ENCODE measurements at places on chromosomes 7 and 10.

- DNase-seq = no peak
These were observed 21.7 kb downstream of the RNF32 start for GRCh38 chr7:156662277-156662676.

DNA sequence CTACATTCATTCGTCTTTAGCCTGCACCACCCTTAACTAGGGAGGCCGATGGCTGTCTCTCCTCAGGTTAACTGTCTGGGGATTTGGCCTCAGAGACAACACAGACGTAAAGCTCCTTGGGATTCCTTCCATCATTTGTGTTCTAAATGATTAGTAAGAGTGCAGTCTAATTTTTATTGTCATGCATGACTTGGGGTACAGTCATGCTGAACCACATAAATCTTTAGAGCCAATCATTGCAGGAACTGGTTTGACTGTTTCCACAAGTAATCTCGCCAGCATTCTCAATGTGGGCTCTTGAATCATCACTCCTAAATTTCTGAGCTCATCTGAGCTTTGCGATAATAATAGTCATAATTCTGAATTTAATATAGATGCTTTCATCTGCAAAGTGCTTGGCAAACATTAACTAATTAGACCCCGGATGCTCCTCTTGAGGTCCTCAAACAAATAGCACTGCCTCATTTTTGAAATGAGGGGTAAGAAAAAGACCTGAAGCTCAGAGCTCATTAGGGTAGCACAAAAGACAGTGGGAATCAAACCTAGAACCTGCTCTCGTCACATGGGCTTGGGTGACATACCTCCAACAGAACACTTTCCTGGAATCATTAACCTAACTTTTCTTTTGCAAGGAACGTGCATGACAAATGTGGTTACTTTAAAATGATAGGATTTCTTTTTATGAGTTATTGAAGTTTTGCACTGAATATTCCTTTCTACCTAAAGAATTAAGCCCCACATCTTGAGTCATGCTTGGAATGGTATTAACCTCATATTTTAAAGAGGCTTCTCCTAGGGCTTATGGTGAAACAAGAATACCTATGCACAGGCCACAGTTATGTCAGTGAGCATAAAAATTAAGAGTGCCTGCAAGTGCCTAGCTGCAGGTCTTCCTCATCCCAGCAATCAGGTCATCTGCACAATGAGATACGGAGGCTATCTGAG is 118.9 kb upstream of the NRP1 start:
- no peak for DNase-seq

- no peak for DNase-seq
These were observed 283.4 kb upstream of the FZD8 start for GRCh38 chr10:35925493-35925892.

DNA sequence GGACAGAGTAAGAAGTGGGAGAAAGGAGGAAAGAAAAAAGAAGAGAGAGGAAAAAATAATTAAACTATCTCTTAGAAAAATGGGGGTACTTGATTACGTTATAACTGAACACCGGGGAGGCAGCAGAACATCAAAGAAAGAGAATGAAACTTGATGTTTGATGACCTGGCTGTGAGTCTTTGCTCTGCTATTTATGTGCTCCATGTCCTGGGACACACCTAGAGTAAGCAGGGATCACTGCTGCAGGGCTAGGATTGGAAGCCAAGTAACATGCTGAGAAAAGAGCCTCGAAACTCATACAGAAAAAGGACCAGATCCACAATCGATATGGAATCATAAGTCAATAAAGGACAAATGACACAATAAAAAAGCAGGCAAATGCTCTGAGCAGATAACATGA is 56.7 kb upstream of the COL13A1 start:
- DNase-seq = no peak

DNA sequence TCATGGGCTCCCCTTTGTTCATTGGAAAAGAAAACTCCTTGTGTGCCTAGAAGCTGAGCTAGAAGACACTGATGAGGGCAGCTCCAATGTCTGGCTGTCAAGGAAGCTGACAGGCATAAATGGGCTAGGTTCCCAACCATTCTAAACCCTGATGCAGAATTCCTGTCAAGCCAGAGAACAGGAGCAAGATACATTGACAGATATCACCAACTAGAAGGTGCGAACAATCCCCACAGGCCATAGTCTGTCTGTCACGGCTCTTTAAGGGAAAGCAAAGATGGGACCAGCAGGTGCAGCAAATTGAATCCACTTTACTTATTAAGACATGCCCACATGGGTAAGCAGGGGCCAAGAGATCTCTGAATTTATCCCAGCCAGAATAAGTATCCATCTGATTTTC is 617.9 kb upstream of the POT1 start:
- DNase-seq = no peak

DNA sequence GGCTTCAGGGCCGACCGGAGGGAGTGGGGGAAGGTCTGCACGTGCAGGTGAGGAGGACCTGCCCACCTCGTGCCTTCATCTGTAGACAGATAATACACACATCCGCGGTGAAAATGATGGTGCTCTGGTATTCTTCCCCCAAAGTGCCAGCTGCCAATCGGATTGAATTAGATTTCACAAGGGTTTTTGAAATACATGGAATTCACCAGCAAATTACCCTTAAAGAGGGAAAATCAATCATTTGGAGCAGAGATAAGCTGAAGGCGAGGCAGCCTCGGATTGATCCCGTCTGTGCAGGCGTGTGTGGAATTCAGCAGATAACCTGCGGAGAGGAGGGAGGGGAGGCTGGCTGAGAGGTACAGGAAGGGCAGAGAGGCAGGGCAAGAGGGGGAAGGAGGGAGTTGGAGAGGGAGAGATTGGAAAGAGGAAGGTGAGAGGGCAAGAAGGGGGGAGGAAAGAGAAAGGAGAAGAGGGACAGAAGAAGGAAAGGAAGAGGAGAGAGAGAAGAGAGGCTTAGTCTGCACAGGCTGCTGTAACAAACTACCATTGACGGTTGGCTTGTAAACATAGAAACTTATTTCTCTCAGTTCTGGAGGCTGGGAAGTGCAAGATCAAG is 84.2 kb downstream of the C10orf105 start:
- DNase-seq = no peak

DNA sequence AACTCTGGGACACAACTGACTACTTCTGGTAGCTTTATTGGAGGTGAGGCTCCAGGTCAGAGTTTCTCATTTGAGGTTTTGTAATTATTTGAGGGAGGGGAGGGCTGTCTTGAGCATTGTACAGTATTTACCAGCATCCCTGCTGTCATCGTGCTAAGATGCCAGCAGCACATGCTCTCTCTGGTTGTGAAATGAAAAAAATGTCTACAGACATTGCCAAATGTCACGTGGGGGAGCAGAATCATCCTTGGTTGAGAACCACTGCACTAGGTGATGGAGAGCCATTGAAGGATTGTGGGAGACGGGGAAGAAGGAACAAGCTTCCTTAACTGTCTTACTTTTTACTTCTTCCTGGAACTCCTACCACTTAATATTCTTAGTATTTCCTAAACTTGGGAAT is 5.0 kb downstream of the SEPTIN7 start:
- DNase-seq = no peak

- no peak for DNase-seq
These were observed 43.1 kb downstream of the MINPP1 start for GRCh38 chr10:87547734-87548311.

- DNase-seq = no peak
These were observed 63.6 kb downstream of the PDIA4 start for GRCh38 chr7:148964483-148965267.

DNA sequence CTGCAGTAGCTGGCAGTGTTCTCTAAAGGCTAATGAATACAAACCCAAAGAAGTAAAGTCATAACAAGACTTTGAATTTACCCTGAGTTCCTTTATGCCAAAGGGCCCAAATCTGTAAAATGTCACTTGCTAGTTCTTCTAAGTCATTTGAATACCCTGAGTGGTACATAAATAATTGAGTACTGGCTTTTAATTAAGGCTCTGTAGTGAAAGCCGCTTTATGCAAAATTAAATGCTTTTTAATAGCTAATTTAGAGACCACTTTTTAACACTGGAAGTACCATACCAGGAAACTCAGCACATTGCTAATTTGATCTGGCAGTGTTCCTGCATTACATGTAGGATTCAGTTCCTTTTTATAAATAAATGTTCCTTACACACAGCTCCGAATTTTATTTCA is 24.0 kb upstream of the TSPAN13 start:
- no peak for DNase-seq

- no peak for DNase-seq
These were observed 105.6 kb downstream of the RNLS start for GRCh38 chr10:88477343-88478085.

DNA sequence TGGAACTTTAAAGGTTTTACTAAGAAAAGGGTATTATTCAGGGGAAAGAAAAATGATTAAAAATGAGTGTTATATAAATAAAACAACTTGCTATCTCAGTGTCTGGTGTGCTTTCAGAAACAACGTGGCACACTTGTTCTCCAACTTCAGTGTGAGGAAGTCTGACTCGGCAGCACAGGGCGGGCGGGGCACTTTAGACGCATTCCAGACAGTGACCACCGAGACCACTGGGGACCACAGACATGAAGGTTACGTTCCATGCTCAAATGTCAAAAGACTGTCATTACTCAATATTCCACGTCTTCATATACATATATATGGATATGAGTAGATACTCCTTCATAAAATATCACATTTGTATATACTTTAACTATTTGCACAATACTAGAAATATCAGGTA is 87.0 kb downstream of the LARP4B start:
- no peak for DNase-seq

GRCh38 chr10:26314265-26315013 is 97.9 kb downstream of the GAD2 start:
- no peak for DNase-seq

- DNase-seq = no peak
These were observed 438.8 kb upstream of the C7orf33 start for GRCh38 chr7:148151778-148152177.

GRCh38 chr7:139875821-139876241 is 46.8 kb downstream of the TBXAS1 start:
- no peak for DNase-seq

- no peak for DNase-seq
These were observed 25.1 kb downstream of the ICA1 start for GRCh38 chr7:8236780-8237407.

DNA sequence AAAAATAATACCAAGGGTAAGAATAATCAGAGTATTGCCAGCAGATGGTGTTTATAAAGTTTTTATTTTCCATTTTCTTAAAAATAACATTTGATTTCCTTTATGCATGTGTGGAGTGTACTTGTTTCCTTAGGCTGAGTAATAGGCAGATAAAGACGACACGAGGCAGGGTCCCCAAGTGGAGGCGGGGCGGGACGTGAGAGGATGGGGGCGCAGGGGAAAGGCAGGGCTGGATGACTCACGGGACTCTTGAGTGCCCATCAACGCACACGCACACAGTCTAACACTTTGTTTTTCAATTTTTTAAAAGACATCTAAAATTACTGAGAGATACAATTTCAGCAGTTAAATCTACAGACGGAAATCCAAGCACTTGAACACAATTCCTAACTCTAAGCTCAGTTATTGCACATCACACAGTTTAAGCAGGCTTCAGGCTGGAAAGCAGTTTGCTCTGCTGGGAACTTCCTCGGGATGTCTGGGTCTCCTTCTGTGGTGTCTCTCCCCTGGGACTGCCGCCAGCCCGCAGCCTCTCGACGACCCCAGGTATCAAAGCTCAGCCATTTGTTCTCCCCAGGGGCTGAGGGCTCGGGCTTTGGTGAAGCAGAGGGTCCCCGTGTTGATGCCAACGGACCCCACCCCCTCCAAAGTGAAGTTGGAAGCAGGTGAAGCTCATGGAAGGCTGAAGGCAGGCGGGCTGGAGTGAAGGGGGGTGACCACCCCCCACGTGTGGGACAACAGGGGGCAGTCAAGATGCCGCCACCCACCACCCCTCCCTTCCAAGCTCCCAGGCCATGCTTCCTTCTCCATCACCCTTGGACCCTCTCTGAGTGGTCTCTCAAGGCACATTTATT is 29.1 kb downstream of the SPOCK2 start:
- peak; percentile 28 for DNase-seq

- DNase-seq = no peak
These were observed 262.8 kb upstream of the GRB10 start for GRCh38 chr7:51045319-51046102.

DNA sequence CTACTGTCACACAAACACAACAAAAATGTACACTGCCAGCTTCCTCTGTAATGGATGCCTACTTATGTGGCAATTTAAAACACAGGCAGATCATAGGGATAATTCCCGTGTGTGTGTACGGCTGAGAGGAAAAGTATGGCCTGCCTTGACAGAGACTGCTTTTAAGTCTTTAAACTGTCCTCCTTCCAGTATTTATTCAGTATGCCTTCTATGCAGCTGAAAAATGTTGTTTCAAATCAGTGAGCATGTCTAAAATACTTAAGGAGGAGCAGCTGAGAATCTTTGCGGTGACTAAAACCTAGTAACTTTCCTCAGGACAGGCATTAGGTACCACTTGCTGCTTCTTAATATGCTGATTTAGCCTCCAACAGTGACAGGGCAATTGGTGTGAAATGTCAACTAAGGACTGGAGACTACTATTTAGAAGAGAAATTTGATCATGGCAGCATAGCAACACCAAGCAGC is 126.3 kb downstream of the CACNA2D1 start:
- no peak for DNase-seq

GRCh38 chr10:52780391-52781155 is 8.0 kb upstream of the MBL2 start:
- DNase-seq = no peak

- DNase-seq = no peak
These were observed 270.8 kb upstream of the POM121L12 start for GRCh38 chr7:52764492-52765169.

GRCh38 chr7:30660331-30661255 is 21.7 kb downstream of the CRHR2 start:
- DNase-seq = no peak

DNA sequence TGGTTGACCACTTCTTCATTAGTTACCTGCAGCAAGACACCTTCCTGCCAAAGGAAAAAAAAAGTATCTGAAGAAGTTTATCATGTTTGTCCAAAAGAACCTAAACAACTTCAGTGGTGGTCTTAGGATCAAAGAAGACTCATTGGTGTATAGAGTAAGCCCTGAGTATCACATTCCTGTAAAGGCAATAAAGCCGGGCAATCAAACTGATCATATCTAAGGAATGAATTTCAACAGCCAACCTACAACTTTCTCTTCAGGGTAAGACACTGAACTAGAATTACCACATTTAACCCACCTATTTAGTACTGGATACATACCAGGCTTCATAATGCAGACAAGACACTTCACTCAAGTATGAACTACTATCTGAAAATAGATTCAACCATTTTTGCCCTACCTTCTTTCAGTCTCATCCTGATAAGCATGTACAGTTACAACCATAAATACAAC is 10.1 kb downstream of the HNRNPA2B1 start:
- DNase-seq = no peak

DNA sequence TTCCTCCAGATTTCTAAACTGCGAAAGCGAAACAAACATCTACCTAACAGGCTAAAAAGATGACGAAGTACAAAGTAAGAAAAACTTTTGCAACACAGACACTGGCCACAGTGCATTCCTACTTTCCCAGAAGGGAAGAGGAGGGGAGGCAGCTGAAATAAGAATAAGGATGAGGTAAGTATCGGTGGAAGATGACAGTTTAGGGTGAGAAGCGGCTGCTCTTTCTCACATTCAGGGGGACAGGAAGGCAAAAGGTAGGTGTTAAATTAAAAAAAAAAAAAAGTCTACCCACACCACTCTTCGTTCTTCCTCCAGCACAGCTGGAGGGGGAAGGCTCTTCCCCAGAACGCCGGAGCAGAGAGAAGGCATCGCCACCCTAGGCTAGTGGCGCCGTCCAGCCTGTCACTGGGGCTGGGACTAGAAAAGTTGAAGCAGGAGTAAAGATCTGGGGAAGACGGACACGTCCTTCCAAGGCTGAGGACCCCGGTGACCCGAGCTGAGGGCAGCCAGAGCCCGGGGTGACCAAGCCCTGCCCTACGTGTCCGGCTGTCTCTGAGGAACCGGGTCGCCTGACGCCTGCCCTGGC is 846 bp downstream of the DNAJC1 start:
- DNase-seq = no peak

Data from naive thymus-derived CD8-positive, alpha-beta T cell (primary cell).